Activated naive CD8-positive, alpha-beta T cell treated with anti-CD3 and anti-CD28 coated beads, Interleukin-2, amount 10 ng/mL, durations not matched to agents 7 days and 5 days (primary cell): ENCODE measurements at places on chromosomes 1 and 21. TPM values are rescaled to one million over a fixed set of nuclear protein-coding genes. Genes with fewer than 3 reads are reported as not detected.

DNA sequence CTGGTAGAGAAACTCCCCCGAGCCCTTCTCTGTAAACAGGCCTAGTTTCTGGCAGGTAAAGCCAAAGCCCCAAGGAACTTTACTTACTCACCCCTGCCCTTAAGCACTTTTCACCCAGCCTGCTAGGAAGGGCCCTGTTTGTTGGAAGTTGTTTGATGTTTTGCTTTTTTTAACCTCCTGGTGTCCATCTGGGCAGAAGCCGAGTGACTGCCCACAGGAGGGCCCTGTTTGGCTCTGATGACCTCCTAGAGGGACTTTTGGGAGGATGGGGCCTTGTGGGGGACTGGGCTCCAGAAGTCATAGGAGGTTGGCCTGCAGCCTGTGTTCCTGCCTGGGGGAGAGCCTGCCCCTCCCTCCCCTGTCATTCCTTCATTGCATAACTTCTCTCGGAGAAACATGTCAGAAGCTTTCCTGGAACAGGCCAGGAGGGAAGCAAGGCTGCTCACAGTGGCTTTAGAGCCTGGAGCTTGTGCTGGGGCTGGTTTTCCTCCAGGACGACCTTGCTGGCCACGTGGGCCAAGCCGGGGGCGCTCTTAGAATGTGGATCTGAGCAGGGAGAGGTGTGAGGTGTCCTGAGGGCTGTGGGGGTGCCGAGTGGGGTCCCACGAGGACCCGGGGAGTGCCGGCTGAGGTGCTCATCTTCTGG is 33.9 kb downstream of the COQ8A start:
- no peak overlapping the region for H3K4me3 ChIP-seq
- H3K36me3 ChIP-seq: peaks cover 11% of the 10 kb centered on the region
- no peaks in the 10 kb centered on the region for H3K27me3 ChIP-seq
- no peak for DNase-seq

GRCh38 chr21:42002421-42002958 is 7.7 kb downstream of the ZBTB21 start:
- H3K27ac ChIP-seq: peak overlapping the region; percentile 7
- H3K4me3 ChIP-seq: no peak overlapping the region
- H3K36me3 ChIP-seq: peaks cover 50% of the 10 kb centered on the region
- peaks cover 32% of the 10 kb centered on the region for H3K4me1 ChIP-seq
- H3K27me3 ChIP-seq: no peaks in the 10 kb centered on the region

DNA sequence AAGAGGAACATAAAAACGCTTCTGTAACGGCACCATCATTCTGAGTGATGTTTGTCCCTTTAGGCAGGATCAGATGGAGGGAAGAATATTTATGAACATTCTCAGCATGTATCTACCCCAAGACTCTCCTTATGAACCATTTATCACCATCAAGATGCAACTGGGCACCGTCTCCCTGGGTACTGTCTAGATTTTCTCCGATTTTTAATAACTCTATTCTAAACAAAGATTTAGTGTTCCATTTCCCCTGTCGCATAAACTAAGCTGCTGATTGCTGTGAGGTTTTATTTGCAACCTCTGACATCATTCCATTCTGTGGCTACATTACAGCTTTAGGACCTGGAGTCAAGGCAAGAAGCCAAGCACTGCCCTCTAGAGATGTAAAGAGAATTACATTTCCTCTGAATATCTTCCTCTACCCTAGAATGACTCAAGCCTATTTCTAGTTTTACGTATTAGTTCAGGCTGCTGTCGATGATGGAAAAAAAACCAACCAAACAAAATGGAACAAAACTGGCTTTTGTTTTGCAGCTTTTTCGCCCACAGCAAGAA is 130.1 kb upstream of the MAP1LC3C start:
- DNase-seq: no peak
- H3K27me3 ChIP-seq: no peaks in the 10 kb centered on the region
- H3K36me3 ChIP-seq: no peaks in the 10 kb centered on the region
- H3K27ac ChIP-seq: no peak overlapping the region
- no peak overlapping the region for H3K4me3 ChIP-seq
- H3K4me1 ChIP-seq: no peaks in the 10 kb centered on the region

Gene AMY1C
- not detected for total RNA-seq

- no peak for DNase-seq
- peaks cover 10% of the 10 kb centered on the region for H3K27me3 ChIP-seq
- peaks cover 26% of the 10 kb centered on the region for H3K4me1 ChIP-seq
- H3K27ac ChIP-seq: no peak overlapping the region
These were observed 5.2 kb upstream of the LRRC8D start for GRCh38 chr1:89815611-89816010.

DNA sequence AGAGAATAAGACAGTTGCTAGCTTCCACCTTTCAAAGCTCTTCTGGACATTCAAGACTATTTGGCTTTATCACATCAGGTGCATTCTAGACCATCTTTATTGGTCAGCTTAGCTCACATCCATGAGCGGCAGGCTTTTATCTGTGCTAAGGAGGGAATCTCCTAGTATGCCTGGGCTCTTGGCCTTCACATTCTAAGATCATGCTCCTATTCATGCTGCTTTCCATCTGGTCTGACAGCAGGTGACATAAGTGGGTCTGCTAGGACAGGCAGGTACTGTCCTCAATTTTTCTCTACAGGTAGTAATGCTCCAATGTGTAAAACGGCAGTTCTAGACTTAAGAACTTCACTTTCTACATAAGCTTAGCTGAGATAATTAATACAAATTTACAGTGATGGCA is 39.2 kb upstream of the ADAMTS1 start:
- H3K27me3 ChIP-seq: no peaks in the 10 kb centered on the region
- H3K4me3 ChIP-seq: no peak overlapping the region
- no peak overlapping the region for H3K27ac ChIP-seq
- no peak for DNase-seq

DNA sequence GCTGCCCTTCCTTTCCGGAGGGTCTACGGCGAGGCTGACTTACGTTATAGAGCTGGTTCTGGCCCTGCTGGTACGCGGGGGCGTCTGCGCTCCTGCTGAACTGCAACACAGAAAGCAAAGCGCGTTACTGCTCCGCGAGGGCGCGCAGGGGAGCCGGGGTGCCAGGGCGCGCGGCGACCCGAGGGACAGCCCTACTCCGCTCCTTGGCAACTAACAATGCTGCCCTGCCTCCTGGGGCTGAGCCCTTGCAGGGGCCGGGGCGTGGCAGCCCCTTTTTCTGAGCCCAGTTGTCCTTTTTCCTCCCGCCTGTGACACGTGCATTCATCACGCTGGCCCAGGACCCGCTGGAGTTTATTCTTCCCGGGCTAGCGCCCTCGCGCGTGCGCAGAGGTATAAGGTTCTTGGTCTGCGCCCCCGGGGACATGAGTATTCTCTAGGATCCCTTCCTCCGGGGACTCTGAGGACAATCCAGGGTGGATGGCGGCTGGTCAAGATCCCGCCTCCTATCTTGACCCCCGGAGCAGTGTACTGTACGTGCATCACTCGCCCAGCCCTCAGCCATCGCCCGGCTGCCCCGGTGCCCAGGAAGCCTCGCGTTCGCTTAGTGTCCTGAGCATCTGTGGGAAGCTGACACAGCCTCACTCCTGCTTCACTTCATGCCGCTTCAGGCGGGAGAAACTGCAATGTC is 78.9 kb downstream of the CD247 start:
- DNase-seq: peak; percentile 60
- H3K36me3 ChIP-seq: peaks cover 53% of the 10 kb centered on the region
- peaks cover 72% of the 10 kb centered on the region for H3K4me1 ChIP-seq
- peak overlapping the region; percentile 88 for H3K27ac ChIP-seq
- no peaks in the 10 kb centered on the region for H3K27me3 ChIP-seq
- peak overlapping the region; percentile 72 for H3K4me3 ChIP-seq

- H3K27ac ChIP-seq: no peak overlapping the region
- DNase-seq: no peak
- no peak overlapping the region for H3K4me3 ChIP-seq
- H3K4me1 ChIP-seq: no peaks in the 10 kb centered on the region
- no peaks in the 10 kb centered on the region for H3K36me3 ChIP-seq
- no peaks in the 10 kb centered on the region for H3K27me3 ChIP-seq
These were observed 489.8 kb upstream of the TMPRSS15 start for GRCh38 chr21:18893406-18893805.

DNA sequence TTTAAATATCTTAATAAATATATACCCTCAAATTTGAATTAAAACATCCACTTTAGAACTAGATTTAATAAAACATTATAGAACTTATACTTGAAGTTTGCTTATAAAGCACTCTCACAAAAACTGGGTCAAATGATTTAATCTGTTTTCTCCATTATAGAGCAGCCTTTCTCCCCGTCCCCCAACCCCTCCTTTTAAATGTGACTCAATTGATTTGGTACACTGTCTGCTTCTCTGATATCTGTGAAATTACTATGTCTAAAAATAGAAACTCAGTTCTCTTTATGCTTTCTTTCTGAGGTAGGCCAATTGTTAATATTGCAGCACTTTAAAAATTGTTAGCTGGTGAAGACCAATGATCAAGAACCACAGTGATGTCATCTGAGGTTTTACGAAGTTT is 6.9 kb upstream of the ZBTB21 start:
- no peak overlapping the region for H3K27ac ChIP-seq
- H3K4me3 ChIP-seq: no peak overlapping the region
- H3K4me1 ChIP-seq: no peaks in the 10 kb centered on the region
- H3K27me3 ChIP-seq: peaks cover 6% of the 10 kb centered on the region
- DNase-seq: no peak

GRCh38 chr1:230337266-230337665 is 88.9 kb downstream of the PGBD5 start:
- H3K27ac ChIP-seq: no peak overlapping the region
- H3K36me3 ChIP-seq: no peaks in the 10 kb centered on the region
- H3K4me1 ChIP-seq: no peaks in the 10 kb centered on the region
- DNase-seq: no peak
- H3K4me3 ChIP-seq: no peak overlapping the region

DNA sequence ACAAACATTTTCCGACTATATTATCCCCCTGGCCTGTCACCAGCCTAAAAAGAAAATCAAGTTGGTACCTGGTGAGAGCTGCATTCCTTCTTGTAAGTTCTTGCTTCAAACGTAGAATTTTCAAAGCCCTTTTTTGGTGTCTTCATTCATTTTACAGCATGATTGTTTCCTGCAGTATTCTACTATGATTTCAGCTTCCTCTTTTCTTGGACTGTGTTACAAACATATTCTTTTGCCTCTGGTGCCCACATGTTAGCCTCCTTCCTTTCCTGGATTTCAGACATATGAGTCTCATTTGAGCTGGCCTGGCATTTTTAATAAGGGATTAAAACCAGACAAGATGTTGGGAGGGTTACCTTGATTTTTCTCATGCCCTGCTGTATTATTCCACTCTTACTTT is 142.5 kb downstream of the PIGK start:
- no peak for DNase-seq
- H3K27ac ChIP-seq: no peak overlapping the region
- no peaks in the 10 kb centered on the region for H3K36me3 ChIP-seq
- H3K4me3 ChIP-seq: no peak overlapping the region
- no peaks in the 10 kb centered on the region for H3K4me1 ChIP-seq

Gene KHDRBS1
- total RNA-seq: 162 TPM

Gene YTHDF2
- total RNA-seq: 62.5 TPM

DNA sequence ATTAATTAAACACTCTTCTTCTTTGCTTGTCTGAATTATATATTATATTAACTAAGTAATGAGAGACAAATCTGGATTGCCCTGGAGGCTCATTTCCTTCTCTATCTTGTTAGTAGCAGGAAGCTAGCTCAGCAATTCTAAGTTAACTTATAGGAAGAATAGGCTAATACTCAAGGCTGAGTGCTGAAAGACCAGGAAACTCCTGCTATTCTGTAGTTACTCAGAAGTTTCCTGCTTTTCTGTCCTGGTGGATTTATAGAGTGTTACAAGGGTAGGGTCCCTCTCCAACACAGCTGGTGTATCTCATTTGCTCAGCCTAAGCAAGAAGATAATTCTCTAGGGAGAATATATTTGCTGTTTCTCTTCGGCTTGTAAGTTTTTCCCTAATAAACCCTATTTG is 29.2 kb downstream of the HSPA13 start:
- no peak for DNase-seq
- H3K4me3 ChIP-seq: no peak overlapping the region
- H3K36me3 ChIP-seq: no peaks in the 10 kb centered on the region
- no peak overlapping the region for H3K27ac ChIP-seq
- no peaks in the 10 kb centered on the region for H3K4me1 ChIP-seq
- peaks cover 16% of the 10 kb centered on the region for H3K27me3 ChIP-seq

DNA sequence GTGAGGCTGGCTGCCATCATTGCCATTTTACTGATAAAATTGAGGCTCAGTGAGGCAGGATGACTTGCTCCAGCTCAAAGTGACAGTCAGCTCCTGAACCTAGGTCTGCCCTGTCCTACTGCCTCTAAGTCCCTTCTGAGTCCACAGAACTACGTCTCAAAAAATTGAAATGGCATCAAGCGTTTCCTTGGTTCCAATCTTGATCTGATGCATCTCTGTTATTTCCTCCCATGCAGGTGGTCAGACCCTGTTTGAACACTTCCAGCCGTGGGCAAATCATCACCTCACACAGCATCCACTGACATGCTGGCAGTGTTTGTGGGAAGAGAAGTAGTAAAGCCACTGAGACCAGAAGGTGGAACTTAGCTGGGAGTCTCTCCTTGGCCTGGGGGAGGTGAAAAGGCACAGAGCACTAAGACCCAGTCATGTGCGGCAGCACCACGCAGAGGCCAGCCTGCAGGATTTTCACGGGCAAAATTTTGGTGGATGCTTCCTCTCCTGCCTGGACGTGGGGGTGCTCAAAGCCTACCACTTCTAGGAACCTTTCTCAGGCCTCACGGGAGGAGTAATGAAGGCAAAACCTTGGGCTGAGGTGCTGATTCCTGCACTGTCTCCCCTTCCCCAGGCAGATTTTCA is 7.8 kb upstream of the CPLANE2 start:
- no peaks in the 10 kb centered on the region for H3K27me3 ChIP-seq
- H3K4me1 ChIP-seq: peaks cover 23% of the 10 kb centered on the region

Gene NID1
- 0.14 TPM for total RNA-seq

DNA sequence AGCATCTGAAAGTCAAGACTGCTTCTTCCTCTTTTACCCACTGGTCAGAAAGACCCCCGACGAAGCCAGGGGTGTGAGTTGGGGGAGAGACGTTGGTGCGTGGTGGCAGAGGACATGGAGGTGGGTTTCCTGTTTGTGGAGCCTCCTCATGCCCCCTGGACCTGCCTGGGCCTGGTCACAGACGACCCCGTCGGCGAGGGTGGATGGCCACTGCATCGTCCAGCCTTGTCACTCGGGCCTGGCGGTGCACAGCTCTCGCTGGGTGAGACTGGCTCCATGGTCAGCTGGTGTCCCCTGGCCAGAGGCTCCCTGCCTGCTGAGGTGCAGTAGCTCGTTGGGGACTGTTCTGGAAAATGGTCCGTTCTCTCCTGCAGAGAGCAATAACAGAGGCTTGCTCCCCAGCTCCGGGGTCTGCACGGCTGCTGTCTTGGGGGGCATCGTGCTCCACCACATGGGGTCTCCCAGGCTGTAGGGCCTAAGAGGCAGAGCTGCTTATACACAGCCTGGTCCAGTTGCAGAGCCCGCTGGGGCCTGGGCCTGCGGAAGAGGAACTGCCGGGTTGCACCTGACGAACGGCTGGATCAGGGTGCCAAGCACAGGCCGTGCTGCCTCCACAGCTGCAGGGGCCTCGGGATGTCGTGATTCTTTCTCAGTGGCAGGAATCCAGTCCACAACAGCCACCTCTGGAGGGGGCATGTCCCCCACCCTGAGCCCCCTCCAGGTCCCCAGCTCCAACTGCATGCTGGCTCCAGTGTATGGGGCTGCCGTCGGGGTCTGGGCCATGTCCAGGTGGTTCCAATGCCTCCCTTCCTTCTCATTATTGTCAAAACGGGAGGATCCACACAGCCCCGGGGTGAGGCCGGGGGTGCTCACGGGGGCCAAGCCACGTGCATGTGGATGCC is 18.0 kb upstream of the ACTRT2 start:
- H3K4me3 ChIP-seq: no peak overlapping the region
- no peak for DNase-seq
- H3K27ac ChIP-seq: no peak overlapping the region
- H3K27me3 ChIP-seq: no peaks in the 10 kb centered on the region
- no peaks in the 10 kb centered on the region for H3K36me3 ChIP-seq
- H3K4me1 ChIP-seq: no peaks in the 10 kb centered on the region

Gene ARL8A
- 56.5 TPM for total RNA-seq

Gene MANEAL
- 1.4 TPM for total RNA-seq
